ENCODE measurements at places on chromosomes 12 and 14.

- peaks cover 5% of the 10 kb centered on the region for H3K27me3 ChIP-seq
- DNase-seq, result no peak
- no peak overlapping the region for H3K4me3 ChIP-seq
- no peaks in the 10 kb centered on the region for H3K36me3 ChIP-seq
- no peak overlapping the region for H3K27ac ChIP-seq
These were observed 378.8 kb upstream of the FAR2 start for GRCh38 chr12:28770322-28770721.

DNA sequence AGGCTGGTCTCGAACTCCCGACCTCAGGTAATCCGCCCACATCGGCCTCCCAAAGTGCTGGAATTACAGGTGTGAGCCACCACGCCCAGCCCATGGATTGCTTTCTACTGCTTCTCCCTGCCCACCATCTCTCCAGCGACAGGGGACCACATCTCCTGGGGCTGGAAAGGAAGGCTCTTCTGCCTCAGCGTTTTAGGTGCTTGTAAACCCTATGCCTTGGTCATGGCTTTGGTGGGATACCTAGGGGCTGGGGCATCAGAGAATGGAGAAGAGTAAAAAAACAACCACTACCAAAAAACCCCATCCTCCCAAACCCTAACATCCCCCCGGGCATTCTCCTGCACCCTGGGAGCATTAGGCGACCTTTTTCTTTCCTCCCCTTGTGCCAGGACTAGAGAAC is 1.1 kb upstream of the TMEM121 start:
- H3K4me1 ChIP-seq, result peaks cover 13% of the 10 kb centered on the region
- peak overlapping the region; percentile 72 for H3K4me3 ChIP-seq
- no peak for DNase-seq
- no peaks in the 10 kb centered on the region for H3K36me3 ChIP-seq
- H3K27ac ChIP-seq, result no peak overlapping the region
- peaks cover 13% of the 10 kb centered on the region for H3K27me3 ChIP-seq

DNA sequence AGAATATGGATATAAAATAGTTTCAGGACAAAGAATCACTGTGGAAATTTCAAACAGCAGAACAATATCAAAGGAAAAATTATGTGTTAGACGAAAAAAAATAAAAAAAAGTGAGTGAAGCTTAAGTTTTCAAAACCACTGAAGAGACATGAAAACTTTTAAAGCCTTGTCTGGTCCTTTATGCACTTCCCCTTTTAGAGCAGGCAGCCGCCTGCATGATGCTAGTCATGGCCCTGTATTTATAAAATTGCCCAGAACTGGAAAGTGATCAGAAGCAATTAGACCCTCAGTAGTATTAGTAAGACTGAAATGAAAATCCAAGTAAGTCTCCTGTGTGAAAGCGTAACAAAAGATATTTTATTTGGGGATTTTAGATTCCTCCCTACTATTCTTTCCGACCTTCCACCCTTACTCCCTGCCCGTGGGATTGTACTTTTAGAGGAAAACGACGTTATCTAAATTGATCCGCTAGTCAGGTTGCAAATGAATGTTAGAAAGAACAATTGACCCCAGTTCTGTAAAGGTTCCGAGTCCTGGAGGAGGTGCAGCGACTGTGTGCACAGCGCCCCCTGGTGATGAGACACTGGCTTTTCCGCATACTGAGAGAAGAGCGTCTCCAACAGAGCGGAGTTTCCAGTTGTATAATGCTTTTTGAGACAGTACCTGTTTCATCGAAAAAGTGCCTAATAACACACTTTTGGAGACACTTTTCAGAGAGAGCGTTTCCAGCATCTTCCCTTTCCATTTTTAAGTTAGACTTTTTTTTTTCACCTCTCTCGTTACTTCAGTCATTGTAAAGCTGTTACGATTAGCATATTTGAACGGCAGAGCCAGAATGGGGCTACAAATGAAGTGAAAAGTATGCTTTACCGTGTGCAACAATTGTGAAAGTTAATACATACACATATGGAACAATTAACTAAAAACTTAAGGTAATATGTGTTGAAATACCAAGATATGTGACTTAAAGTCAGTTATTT is 12.4 kb downstream of the MGST1 start:
- H3K4me1 ChIP-seq, result no peaks in the 10 kb centered on the region
- H3K27ac ChIP-seq, result no peak overlapping the region
- no peaks in the 10 kb centered on the region for H3K27me3 ChIP-seq
- DNase-seq, result no peak
- H3K4me3 ChIP-seq, result no peak overlapping the region
- H3K36me3 ChIP-seq, result no peaks in the 10 kb centered on the region

- H3K4me1 ChIP-seq, result no peaks in the 10 kb centered on the region
- peaks cover 2% of the 10 kb centered on the region for H3K27me3 ChIP-seq
- no peak for DNase-seq
- peaks cover 19% of the 10 kb centered on the region for H3K36me3 ChIP-seq
These were observed 248.6 kb downstream of the ZFP36L1 start for GRCh38 chr14:68544081-68544892.

- no peak overlapping the region for H3K4me3 ChIP-seq
- no peak overlapping the region for H3K27ac ChIP-seq
- H3K27me3 ChIP-seq, result peaks cover 2% of the 10 kb centered on the region
- H3K4me1 ChIP-seq, result peaks cover 10% of the 10 kb centered on the region
- H3K36me3 ChIP-seq, result peaks cover 45% of the 10 kb centered on the region
- no peak for DNase-seq
These were observed 203.1 kb downstream of the ITPR2 start for GRCh38 chr12:26629864-26630263.

- H3K36me3 ChIP-seq, result no peaks in the 10 kb centered on the region
- no peak within 1 kb of the TSS for H3K4me3 ChIP-seq
- H3K27ac ChIP-seq, result no peak within 1 kb of the TSS
- no peak for DNase-seq
- peaks cover 22% of the 10 kb centered on the region for H3K27me3 ChIP-seq
These were observed at the start of gene TAS2R7 for GRCh38 chr12:10802587-10802986. TSS of gene TAS2R7 (minus strand) at chr12:10802627. CDS start at chr12:10802570, 57 bp downstream.

GRCh38 chr12:98422812-98423211 is 92.6 kb upstream of the TMPO start:
- no peak for DNase-seq
- peaks cover 4% of the 10 kb centered on the region for H3K4me1 ChIP-seq
- H3K4me3 ChIP-seq, result no peak overlapping the region

GRCh38 chr12:114884575-114884974 is 200.6 kb upstream of the TBX3 start:
- no peaks in the 10 kb centered on the region for H3K27me3 ChIP-seq
- H3K4me1 ChIP-seq, result no peaks in the 10 kb centered on the region
- no peak overlapping the region for H3K4me3 ChIP-seq
- no peak for DNase-seq
- H3K27ac ChIP-seq, result no peak overlapping the region

DNA sequence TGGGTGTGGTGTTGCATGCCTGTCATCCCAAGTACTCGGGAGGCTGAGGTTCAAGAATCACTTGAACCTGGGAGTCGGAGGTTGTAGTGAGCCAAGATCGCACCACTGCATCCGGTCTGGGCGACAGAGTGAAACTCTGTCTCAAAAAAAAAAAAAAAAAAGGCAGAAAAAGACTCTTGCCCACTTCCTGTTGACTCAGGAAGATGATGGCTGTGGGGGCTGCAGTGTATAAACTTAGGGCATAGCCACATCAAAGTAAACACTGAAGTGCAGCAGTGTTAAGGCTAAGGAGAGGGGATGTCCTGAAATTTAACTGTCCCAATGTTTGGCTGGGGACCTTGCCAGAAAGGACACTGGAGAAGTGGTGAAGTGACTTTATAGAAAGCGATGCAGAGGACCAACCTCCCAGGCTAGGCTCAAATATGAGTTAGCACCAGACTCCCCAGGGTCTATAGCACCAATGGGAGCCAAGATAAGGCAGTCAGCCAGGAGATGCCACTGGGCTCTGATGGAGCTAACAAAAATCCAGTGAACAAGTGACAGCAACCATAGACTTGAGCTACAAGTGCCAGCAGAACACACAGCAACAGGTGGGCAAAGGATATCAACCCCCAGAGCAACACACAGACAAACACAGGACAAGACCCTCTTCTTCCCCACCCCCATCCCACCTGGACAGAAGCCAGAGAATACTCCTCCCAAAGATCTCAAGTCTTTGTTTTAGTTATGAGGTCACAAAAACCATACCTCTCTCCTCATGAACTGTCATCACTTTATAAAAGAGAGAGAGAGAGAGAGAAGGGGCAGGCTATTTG is 28.0 kb downstream of the NELL2 start:
- peak overlapping the region; percentile 85 for H3K27ac ChIP-seq
- H3K27me3 ChIP-seq, result peaks cover 9% of the 10 kb centered on the region
- H3K36me3 ChIP-seq, result no peaks in the 10 kb centered on the region
- peak; percentile 71 for DNase-seq
- peaks cover 17% of the 10 kb centered on the region for H3K4me1 ChIP-seq

GRCh38 chr12:132593521-132593920 is 16.9 kb downstream of the LRCOL1 start:
- peaks cover 18% of the 10 kb centered on the region for H3K4me1 ChIP-seq
- no peak for DNase-seq
- H3K36me3 ChIP-seq, result no peaks in the 10 kb centered on the region
- H3K27ac ChIP-seq, result no peak overlapping the region

GRCh38 chr12:54294152-54294952 is 6.5 kb downstream of the NFE2 start:
- H3K4me1 ChIP-seq, result peaks cover 12% of the 10 kb centered on the region
- peaks cover 6% of the 10 kb centered on the region for H3K27me3 ChIP-seq
- no peaks in the 10 kb centered on the region for H3K36me3 ChIP-seq
- no peak overlapping the region for H3K27ac ChIP-seq

GRCh38 chr12:46024099-46024498 is 33.7 kb upstream of the SCAF11 start:
- peaks cover 27% of the 10 kb centered on the region for H3K36me3 ChIP-seq
- H3K4me3 ChIP-seq, result no peak overlapping the region
- H3K27me3 ChIP-seq, result peaks cover 37% of the 10 kb centered on the region
- H3K27ac ChIP-seq, result no peak overlapping the region
- H3K4me1 ChIP-seq, result no peaks in the 10 kb centered on the region

DNA sequence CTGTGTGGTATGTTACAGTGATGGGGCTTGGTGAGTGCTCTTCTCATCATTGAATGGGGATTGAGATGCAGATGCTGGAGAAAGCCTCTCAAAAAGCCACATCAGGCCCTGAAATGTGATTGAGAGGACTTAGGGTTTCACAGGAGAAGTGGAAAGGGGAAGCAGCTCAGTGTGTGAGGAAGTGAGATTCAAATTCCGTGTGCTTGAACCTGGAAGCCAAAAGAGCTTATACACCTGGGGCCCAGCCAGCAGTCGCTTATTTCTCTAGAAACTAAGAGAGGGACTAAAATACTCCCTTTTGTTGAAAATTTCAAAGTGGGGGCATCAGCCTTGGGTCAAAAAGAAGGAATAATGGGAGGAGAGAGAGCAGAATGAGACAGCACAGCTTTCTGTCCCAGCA is 39.1 kb upstream of the GZMB start:
- peak overlapping the region; percentile 100 for H3K27ac ChIP-seq
- peak overlapping the region; percentile 87 for H3K4me3 ChIP-seq
- peaks cover 83% of the 10 kb centered on the region for H3K4me1 ChIP-seq
- H3K27me3 ChIP-seq, result peaks cover 17% of the 10 kb centered on the region
- no peak for DNase-seq

GRCh38 chr12:116365114-116365513 is 87.6 kb upstream of the MED13L start:
- peaks cover 4% of the 10 kb centered on the region for H3K27me3 ChIP-seq
- no peak overlapping the region for H3K27ac ChIP-seq
- no peak overlapping the region for H3K4me3 ChIP-seq
- DNase-seq, result no peak

DNA sequence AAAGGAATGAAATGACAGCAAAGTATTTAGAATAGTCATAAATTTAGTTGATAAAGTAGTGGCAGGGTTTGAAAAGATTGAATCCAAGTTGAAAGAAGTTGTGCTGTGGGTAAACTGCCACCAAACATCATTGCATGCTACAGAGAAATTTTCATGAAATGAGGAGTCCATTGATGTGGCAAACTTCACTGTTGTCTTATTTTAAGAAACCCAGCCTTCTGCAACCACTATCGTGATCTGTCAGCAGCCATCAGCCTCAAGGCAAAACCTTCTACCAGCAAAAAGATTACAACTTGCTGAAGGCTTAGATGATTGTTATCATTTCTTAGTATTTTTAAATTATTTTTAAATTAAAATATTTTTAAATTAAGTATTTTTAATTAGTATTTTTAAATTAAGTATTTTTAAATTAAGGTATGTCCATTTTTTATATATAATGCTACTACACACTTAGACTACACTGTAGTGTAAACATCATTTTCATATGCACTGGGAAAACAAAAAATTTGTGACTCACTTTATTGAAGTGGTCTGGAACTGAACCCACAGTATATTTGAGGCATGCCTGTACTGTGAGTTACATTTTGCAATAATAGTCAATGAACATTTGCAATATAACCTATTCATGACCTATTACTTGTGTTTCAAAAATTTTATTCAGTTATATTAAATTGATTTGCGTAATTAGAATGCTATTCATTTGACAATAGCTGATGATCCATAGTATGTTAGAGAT is 67.2 kb upstream of the SYT1 start:
- no peaks in the 10 kb centered on the region for H3K4me1 ChIP-seq
- H3K27ac ChIP-seq, result no peak overlapping the region
- H3K27me3 ChIP-seq, result no peaks in the 10 kb centered on the region
- DNase-seq, result no peak
- H3K4me3 ChIP-seq, result no peak overlapping the region

- peak overlapping the region; percentile 60 for H3K27ac ChIP-seq
- no peak overlapping the region for H3K4me3 ChIP-seq
- DNase-seq, result no peak
- H3K36me3 ChIP-seq, result peaks cover 4% of the 10 kb centered on the region
- H3K4me1 ChIP-seq, result peaks cover 2% of the 10 kb centered on the region
These were observed 9.4 kb downstream of the EMG1 start for GRCh38 chr12:6980075-6980474.

- DNase-seq, result no peak
- H3K27me3 ChIP-seq, result peaks cover 1% of the 10 kb centered on the region
- H3K4me3 ChIP-seq, result no peak overlapping the region
- H3K27ac ChIP-seq, result no peak overlapping the region
- H3K4me1 ChIP-seq, result no peaks in the 10 kb centered on the region
- H3K36me3 ChIP-seq, result no peaks in the 10 kb centered on the region
These were observed 30.6 kb downstream of the NGB start for GRCh38 chr14:77240336-77240915.

DNA sequence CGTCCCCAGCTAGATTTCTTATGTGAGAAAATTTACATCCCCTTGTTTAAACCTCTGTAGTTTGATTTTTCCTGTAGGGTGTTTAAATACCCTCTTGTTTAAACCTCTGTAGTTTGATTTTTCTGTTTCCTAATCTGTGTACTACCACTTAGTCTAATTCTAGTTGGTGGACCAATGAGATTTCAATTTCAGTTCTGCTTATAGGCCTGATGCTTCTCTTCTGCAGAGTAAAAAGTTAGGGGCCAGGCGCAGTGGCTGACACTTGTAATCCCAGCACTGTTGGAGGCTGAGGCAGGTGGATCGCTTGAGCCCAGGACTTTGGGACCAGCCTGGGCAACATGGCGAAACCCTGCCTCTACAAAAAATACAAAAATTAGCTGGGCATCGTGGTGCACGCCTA is 11.5 kb downstream of the UBC start:
- peaks cover 6% of the 10 kb centered on the region for H3K27me3 ChIP-seq
- H3K4me3 ChIP-seq, result no peak overlapping the region
- no peaks in the 10 kb centered on the region for H3K36me3 ChIP-seq
- no peak overlapping the region for H3K27ac ChIP-seq
